HFF-Myc (cell line): ENCODE measurements at places on chromosomes 1 and 21.

GRCh38 chr1:220458936-220459335 lies 69.0 kb upstream of the MARK1 start:
- no peak for DNase-seq

GRCh38 chr1:85463731-85464496 lies 1.0 kb downstream of the DDAH1 start:
- no peak for DNase-seq

- DNase-seq: no peak
These were observed 6.2 kb downstream of the BARHL2 start for GRCh38 chr1:90710579-90711536.

- no peak for DNase-seq
These were observed 378.0 kb upstream of the VAMP3 start for GRCh38 chr1:7393136-7393535.

DNA sequence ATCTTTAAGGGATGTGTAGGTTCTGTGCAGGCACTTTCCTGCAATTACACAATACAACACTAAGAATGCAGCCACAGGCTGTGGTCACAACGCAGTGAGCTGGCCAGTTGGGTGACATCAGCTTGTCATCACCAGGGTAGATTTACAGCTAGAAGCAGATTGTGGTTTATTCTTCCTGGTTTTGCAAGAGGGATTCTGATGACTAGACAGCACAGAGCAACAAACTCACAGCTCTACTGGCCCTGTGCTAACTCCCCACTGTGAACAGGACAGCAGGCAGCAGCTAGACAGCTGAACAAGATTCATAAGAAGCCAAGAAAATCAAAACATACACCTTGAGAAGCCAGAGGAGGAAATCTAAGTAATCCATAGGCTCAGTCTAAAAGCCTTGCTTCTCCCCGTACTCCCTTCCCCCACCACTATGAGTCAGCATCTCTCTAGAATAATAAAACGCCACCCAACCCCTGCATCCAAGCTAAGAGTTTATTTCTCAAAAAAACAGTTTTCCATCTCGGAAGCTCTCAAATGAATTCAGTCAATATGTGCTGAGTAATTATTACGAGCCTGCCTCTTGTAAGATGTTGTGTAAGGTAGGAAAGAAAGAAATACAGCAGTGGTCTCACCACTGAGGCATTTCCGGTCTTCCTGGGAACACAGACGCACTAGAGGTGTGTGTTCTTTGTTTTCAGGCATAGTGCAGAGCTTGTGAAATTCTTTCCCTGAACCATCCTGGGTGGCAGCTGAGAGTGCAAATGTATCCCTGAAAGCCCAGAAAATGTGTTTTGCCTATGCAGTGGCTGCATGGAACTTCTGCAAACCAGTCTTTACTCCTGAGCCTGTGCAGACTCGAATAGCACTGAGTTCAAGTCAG lies 162.8 kb downstream of the NTPCR start:
- peak; percentile 99 for DNase-seq

- no peak for DNase-seq
These were observed 142.1 kb downstream of the KCNT2 start for GRCh38 chr1:196466166-196466565.

GRCh38 chr1:233172201-233172600 lies 123.3 kb downstream of the PCNX2 start:
- no peak for DNase-seq

- DNase-seq: no peak
These were observed 41.0 kb upstream of the JUN start for GRCh38 chr1:58824753-58825389.

DNA sequence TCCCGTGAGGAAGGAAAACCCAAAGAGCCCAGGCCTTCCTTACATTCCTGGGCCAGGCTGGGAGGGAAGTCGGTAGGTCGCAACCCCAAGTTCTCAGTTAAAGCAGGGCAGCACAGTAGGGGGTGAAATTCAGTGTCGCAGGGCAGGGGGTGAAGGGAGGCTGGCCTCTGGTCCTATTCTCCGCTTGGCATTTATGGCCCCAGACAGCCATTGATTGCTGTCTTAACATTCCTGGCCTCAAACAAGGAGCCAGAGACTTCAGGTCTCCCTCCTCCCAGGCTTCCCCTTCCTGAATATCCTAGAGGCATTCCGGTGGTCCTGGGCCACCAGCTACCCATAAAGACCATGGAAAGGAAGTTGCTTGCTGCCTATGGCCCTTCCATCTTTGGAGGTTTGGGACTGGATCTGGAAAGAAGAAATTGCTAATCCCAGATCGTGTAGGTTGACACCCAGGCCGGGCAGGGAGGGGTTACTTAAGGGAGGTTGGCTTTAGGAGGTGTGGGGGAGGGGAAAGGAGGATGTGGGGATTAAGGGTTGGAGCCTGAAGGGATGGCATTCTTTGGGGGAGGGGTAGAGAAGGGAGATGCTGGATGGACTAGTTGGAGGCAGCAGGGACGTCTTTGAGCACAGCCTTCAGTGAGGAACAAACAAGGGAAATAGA lies 1.7 kb downstream of the LIN28A start:
- no peak for DNase-seq

GRCh38 chr1:66757722-66758240 lies 5.5 kb downstream of the DYNLT5 start:
- no peak for DNase-seq

- no peak for DNase-seq
These were observed 38.0 kb downstream of the SAMD13 start for GRCh38 chr1:84339503-84339902.

GRCh38 chr1:97433094-97433823 lies 487.6 kb downstream of the DPYD start:
- DNase-seq: peak; percentile 59

DNA sequence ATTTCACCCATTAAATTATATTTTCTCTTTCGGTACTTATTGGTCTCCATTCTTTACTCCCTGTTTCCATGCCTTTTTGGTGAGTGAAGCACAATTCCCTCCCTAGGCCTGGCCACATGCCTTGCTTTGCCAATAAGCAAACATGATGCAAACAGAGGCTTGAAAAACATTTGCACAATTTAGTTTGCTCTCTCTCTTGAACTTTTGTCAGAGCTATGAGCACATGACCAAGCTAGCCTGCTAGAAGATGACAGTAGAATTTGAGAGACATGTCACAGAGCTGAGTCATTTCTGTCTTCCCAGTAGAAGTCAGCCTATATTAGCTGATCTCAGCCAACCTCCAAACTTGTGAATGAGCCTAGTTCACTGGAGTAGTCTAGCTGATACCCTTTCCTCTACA lies 24.6 kb downstream of the ANGPTL3 start:
- peak; percentile 37 for DNase-seq

DNA sequence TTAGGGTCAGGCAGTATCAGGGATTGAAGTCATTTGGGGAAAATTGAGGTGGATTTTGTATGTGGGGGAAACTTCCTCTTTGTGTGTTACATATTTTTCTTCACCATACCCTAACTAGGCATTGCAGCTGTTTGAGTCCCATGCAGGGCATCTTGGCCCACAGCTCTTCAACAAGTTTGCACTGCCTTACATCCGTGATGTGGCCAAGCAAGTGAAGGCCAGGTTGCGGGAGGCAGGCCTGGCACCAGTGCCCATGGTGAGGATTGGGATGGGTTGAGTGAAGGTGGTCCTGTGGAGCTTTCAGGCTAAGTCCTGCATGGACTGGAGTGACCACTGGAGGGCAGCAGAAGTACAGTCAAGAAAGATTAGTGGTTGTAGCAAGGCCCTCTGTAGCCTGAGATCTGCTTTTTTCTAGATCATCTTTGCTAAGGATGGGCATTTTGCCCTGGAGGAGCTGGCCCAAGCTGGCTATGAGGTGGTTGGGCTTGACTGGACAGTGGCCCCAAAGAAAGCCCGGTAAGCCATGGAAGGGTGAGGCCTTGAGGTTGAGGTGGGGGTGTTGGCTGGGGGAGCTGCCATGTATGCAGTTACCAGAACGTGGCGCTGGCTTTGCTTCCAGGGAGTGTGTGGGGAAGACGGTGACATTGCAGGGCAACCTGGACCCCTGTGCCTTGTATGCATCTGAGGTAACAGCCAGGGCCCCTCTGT lies 2.4 kb downstream of the UROD start:
- DNase-seq: peak; percentile 77

- peak; percentile 4 for DNase-seq
These were observed 108.7 kb upstream of the RNPC3 start for GRCh38 chr1:103416681-103417286.

- DNase-seq: no peak
These were observed 89.9 kb upstream of the ARTN start for GRCh38 chr1:43843684-43844083.

GRCh38 chr1:25690396-25690956 lies 73.9 kb downstream of the MAN1C1 start:
- no peak for DNase-seq

- no peak for DNase-seq
These were observed 11.9 kb downstream of the WASF2 start for GRCh38 chr1:27478098-27478497.
